GM12878 (cell line): ENCODE measurements at places on chromosomes 5 and 9. TPM values are rescaled to one million over a fixed set of nuclear protein-coding genes. Genes with fewer than 3 reads are reported as not detected.

Gene OSMR
- 0.10 TPM in 1 of 2 replicates, not detected in the other for polyA plus RNA-seq

Gene KIAA0825
- 1.8 and 1.9 TPM in 2 replicates for polyA plus RNA-seq

Gene NFIB
- polyA plus RNA-seq = 0.14 and 0.16 TPM in 2 replicates

Gene HMMR
- polyA plus RNA-seq = 122 and 129 TPM in 2 replicates

Gene PSD2
- 0.14 TPM in 1 of 2 replicates, not detected in the other for polyA plus RNA-seq

Gene NUTM2G
- 0.16 and 0.39 TPM in 2 replicates for polyA plus RNA-seq

Gene BOD1
- 30.7 and 30.8 TPM in 2 replicates for polyA plus RNA-seq

Gene CRB2
- 0.12 TPM in 1 of 2 replicates, not detected in the other for polyA plus RNA-seq

Gene SLU7
- polyA plus RNA-seq = 51.3 and 54.0 TPM in 2 replicates

Gene ALDH1A1
- not detected in 2 replicates for polyA plus RNA-seq

Gene RANBP17
- polyA plus RNA-seq = not detected in 2 replicates

Gene PANK3
- polyA plus RNA-seq = 7.9 and 9.2 TPM in 2 replicates

Gene NMRK1
- polyA plus RNA-seq = 16.1 and 17.2 TPM in 2 replicates

Gene PCDHB9
- polyA plus RNA-seq = 0.08 TPM in 2 replicates

Gene ANKRD34B
- polyA plus RNA-seq = 0.09 TPM in 1 of 2 replicates, not detected in the other

Gene GMCL2
- 0.04 TPM in 1 of 2 replicates, not detected in the other for polyA plus RNA-seq

Gene GARIN3
- polyA plus RNA-seq = 0.15 TPM in 1 of 2 replicates, not detected in the other

Gene PCDHGA2
- polyA plus RNA-seq = 0.05 TPM in 1 of 2 replicates, not detected in the other

Gene VAV2
- polyA plus RNA-seq = 15.9 and 16.6 TPM in 2 replicates

Gene SLC25A2
- polyA plus RNA-seq = not detected in 2 replicates

Gene DND1
- 0.15 TPM in 1 of 2 replicates, not detected in the other for polyA plus RNA-seq

Gene CCNJL
- 0.06 and 0.09 TPM in 2 replicates for polyA plus RNA-seq

Gene GADD45G
- polyA plus RNA-seq = 1.00 TPM in 1 of 2 replicates, not detected in the other

Gene NUTM2F
- not detected in 2 replicates for polyA plus RNA-seq

Gene TLX3
- not detected in 2 replicates for polyA plus RNA-seq

Gene PDLIM4
- polyA plus RNA-seq = 0.53 and 0.86 TPM in 2 replicates

Gene MEF2C
- polyA plus RNA-seq = 198 and 199 TPM in 2 replicates

Gene C9orf153
- polyA plus RNA-seq = 0.17 and 1.2 TPM in 2 replicates

Gene FOXI1
- polyA plus RNA-seq = not detected in 2 replicates

Gene RNF208
- polyA plus RNA-seq = 0.57 and 1.0 TPM in 2 replicates

Gene IL11RA
- 1.1 and 1.6 TPM in 2 replicates for polyA plus RNA-seq

Gene ENTR1
- 8.4 and 10.5 TPM in 2 replicates for polyA plus RNA-seq
